PC-3 (cell line): ENCODE measurements at places on chromosomes 4 and X. TPM values are rescaled to one million over a fixed set of nuclear protein-coding genes. Genes with fewer than 3 reads are reported as not detected.

HAND2 gene
- total RNA-seq: not detected in 2 replicates

FGF2 gene
- total RNA-seq: 4.0 and 4.1 TPM in 2 replicates

DNA sequence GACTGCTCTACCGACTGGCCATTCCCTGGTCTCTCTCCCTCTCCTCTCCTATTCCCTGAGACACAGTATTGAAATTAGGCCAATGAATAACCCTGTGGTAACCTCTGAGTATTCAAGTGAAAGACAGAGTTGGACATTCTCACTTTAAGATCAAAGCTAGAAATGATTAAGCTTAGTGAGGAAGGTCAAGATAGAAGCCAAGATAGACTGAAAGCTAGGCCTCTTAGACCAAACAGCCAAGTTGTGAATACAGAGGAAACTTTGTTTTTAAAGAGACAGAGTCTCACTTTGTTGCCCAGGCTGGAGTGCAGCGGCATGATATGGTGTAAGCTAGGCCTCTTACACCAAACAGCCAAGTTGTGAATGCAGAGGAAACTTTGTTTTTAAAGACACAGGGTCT is 64.6 kb downstream of the KDM6A start:
- DNase-seq: no peak

GRCh38 chr4:113434247-113434587 is 327.3 kb downstream of the CAMK2D start:
- DNase-seq: no peak

DNA sequence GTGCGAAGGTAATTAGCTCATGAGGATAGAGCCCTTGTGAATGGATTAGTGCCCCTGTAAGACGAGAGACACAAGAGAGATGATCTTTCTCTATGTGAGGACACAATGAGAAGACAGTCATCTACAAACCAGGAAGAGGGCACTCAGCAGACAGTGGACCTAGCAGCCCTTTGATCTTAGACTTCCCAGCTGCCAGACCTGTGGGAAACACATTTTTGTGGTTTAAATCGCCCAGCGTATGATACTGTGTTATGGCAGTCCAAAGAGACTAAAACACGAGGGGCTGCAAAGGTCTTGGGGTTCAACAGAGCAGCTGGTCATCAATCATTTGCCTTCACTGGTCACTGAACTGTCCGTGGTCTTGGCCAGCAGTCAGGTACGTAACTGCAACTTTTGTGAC is 9.2 kb upstream of the SYNPO2 start:
- DNase-seq: no peak

CYLC1 gene
- total RNA-seq: not detected in 2 replicates

DNA sequence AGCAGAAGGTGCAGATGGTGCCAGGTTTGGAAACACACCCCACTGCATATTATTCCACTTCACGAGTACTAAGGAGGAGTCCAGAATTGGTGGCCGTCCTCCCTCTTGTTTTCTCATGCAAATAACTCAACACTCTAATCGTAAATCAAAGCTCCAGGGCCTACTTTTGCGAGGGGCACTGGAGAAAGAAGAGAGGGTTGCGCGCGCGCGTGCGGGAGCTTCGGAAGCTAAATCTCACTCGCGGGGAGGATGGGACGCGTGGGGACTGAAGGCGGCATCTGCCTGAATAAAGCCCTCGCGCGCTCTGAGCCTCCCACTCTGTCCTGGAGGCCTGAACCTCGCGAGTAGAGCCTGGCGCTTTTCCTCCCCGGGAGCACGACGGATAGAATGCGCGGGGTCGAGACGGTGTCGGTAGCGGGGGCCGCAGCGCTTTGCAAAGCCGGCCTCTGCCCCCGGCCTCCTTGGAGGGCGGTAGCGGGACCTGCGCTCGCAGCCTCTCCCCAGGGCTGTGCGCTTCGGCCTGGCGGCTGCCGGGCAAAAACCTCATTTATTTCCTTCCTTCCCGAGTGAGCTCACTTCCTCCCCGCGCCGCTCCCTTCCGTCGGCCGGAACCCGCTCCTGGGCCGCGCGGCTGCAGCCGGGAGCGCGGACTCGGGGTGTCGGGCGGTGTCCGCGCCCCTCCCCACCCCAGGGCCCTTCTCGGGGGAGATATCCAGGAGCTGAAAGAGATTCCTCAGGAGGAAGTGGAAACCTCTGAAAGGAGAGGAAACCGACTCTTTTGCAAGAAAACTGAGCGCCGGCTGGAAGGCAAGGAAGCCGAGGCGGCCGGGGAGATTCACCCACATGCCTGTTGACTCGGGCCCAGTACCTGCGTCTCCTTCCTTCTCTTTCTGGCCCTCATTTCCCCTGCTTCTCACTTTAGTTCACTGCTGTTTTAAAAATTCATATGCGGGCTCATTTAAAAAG is 20.7 kb downstream of the HAND2 start:
- no peak for DNase-seq

DNA sequence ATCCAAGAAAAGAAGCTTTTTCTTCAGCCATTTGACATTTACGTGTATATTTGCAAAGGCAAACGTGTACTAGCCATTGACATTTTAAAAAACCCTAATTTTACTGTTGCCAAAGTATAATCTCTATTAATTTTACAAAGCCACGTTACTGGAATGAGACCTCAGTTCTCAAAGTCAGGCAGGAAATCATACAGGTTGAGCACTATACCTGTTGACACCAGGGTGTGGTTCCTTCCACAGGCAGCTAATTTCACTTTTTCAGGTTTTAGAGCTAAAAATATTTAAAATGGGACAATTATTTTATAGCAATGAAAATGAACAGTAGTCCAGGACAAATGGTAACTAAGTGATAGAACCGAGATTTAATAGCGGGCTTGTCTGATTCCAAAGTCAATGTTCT is 6.5 kb downstream of the RPGR start:
- no peak for DNase-seq
